Omental fat pad (tissue), 4 donors: ENCODE measurements at places on chromosomes 7 and 10. TPM values are rescaled to one million over a fixed set of nuclear protein-coding genes. Genes with fewer than 3 reads are reported as not detected.

Gene FAM237B
- 0.09 TPM for total RNA-seq

Gene STEAP1
- 23.1 TPM for total RNA-seq

Gene OR9A2
- total RNA-seq: not detected

Gene AKR1C4
- total RNA-seq: not detected

Gene POLR2J2
- total RNA-seq: 3.8 TPM

Gene CD36
- 2,707 TPM for total RNA-seq

Gene SFRP5
- 4.1 TPM for total RNA-seq

Gene ZNF789
- total RNA-seq: 3.4 TPM

Gene C7orf57
- total RNA-seq: 0.24 TPM

Gene SYT15B
- total RNA-seq: 0.84 TPM

Gene PRR15
- 2.8 TPM for total RNA-seq

Gene TCTN3
- total RNA-seq: 24.5 TPM

Gene TAS2R41
- not detected for total RNA-seq

Gene PPP1R9A
- 6.3 TPM for total RNA-seq

Gene GIMAP7
- total RNA-seq: 5.8 TPM

Gene HOXA13
- not detected for total RNA-seq

Gene LDB3
- total RNA-seq: 0.56 TPM

Gene NUTM2B
- 0.32 TPM for total RNA-seq

Gene CABCOCO1
- not detected for total RNA-seq

Gene TLL2
- not detected for total RNA-seq

Gene CDH23
- total RNA-seq: 26.8 TPM

Gene VAX1
- total RNA-seq: not detected

Gene TEX47
- total RNA-seq: not detected

Gene PAX4
- not detected for total RNA-seq

Gene C10orf53
- not detected for total RNA-seq
